ENCODE measurements at places on chromosomes 7 and 10.

DNA sequence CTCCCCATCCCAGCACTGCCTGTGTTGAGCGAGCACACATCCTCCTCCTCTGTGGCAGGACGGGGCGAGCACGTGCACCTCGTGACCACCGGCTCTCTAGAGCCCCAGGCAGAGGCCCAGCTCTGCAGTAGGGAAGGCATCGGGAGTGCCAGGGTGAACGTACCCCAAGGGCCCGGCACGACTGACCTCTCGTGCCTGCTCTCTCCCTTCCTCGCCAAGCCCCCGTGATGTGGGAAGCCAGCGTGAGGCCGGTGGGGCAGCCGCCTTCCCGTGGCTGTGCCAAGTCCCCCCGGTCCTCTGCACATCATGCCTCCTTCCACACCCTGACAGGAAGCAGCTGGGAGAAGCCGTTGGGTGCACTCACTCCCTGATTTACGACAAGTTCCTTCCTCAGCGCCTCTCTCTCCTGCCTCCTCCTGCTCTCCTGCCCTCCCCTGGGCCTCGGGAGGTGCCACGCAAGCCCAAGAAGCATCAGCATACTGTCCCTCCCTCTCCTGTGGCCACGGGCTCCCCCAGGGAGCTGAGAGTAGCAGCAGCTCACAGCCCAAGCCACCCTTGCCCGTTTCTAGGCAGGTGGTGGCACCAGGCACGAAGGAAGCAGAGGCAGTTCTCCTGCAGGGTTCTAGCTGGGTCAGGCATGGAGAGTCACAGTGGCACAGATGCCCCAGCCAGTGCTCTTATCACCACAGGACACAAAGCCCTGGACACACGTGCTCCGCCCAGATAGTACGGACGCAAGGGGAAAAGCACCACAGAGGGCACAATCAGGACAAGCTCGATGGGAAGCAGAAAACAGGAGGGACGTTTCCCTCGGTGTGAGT is 47.0 kb downstream of the AMZ1 start:
- H3K27me3 ChIP-seq: no peaks in the 10 kb centered on the region
- no peaks in the 10 kb centered on the region for H3K36me3 ChIP-seq
- DNase-seq: peak; percentile 76

- peaks cover 8% of the 10 kb centered on the region for H3K4me1 ChIP-seq
- H3K27me3 ChIP-seq: no peaks in the 10 kb centered on the region
- no peak overlapping the region for H3K27ac ChIP-seq
- no peak for DNase-seq
- no peak overlapping the region for H3K4me3 ChIP-seq
- no peaks in the 10 kb centered on the region for H3K36me3 ChIP-seq
Observed at GRCh38 chr7:149050941-149051340, 22.6 kb upstream of the PDIA4 start.

- no peak overlapping the region for H3K4me3 ChIP-seq
- no peaks in the 10 kb centered on the region for H3K4me1 ChIP-seq
- no peak for DNase-seq
- H3K27ac ChIP-seq: no peak overlapping the region
- H3K36me3 ChIP-seq: no peaks in the 10 kb centered on the region
Observed at GRCh38 chr10:16949816-16950215, 132.6 kb upstream of the RSU1 start.

GRCh38 chr10:132058793-132059759 is 6.7 kb upstream of the JAKMIP3 start:
- no peaks in the 10 kb centered on the region for H3K4me1 ChIP-seq
- no peak overlapping the region for H3K4me3 ChIP-seq
- peaks cover 46% of the 10 kb centered on the region for H3K27me3 ChIP-seq
- H3K36me3 ChIP-seq: no peaks in the 10 kb centered on the region
- H3K27ac ChIP-seq: no peak overlapping the region

- peak; percentile 44 for DNase-seq
- no peak overlapping the region for H3K27ac ChIP-seq
Observed at GRCh38 chr7:69430384-69431021, 167.8 kb upstream of the AUTS2 start.

DNA sequence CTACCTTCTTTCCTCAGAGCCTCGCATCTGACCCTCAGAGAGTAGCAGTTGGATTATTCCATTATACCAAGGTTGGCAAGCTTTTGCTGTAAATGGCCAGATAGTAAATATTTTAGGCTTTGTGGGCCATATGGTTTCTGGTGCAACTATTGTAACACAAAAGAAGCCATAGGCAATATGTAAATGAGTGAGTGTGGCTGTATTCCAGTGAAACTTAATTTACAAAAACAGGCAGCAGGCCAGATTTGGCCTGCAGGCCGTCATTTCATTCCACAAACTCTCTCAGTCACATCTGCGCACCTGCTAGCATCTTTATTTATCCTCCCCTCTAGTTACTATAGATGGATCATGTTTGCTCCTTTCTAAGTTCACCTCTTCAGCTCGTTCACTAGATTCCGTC is 6.7 kb downstream of the ZNF518A start:
- no peak overlapping the region for H3K27ac ChIP-seq
- no peak overlapping the region for H3K4me3 ChIP-seq
- peaks cover 59% of the 10 kb centered on the region for H3K36me3 ChIP-seq
- DNase-seq: no peak
- H3K27me3 ChIP-seq: no peaks in the 10 kb centered on the region
- no peaks in the 10 kb centered on the region for H3K4me1 ChIP-seq

GRCh38 chr10:94343151-94343550 is 19.6 kb downstream of the NOC3L start:
- H3K27ac ChIP-seq: no peak overlapping the region
- H3K27me3 ChIP-seq: no peaks in the 10 kb centered on the region
- DNase-seq: no peak
- H3K4me3 ChIP-seq: no peak overlapping the region
- H3K4me1 ChIP-seq: no peaks in the 10 kb centered on the region

- H3K27me3 ChIP-seq: no peaks in the 10 kb centered on the region
- H3K36me3 ChIP-seq: no peaks in the 10 kb centered on the region
- DNase-seq: peak; percentile 86
- no peak overlapping the region for H3K4me3 ChIP-seq
- no peaks in the 10 kb centered on the region for H3K4me1 ChIP-seq
Observed at GRCh38 chr10:6151087-6151977, 51.4 kb upstream of the PFKFB3 start.

DNA sequence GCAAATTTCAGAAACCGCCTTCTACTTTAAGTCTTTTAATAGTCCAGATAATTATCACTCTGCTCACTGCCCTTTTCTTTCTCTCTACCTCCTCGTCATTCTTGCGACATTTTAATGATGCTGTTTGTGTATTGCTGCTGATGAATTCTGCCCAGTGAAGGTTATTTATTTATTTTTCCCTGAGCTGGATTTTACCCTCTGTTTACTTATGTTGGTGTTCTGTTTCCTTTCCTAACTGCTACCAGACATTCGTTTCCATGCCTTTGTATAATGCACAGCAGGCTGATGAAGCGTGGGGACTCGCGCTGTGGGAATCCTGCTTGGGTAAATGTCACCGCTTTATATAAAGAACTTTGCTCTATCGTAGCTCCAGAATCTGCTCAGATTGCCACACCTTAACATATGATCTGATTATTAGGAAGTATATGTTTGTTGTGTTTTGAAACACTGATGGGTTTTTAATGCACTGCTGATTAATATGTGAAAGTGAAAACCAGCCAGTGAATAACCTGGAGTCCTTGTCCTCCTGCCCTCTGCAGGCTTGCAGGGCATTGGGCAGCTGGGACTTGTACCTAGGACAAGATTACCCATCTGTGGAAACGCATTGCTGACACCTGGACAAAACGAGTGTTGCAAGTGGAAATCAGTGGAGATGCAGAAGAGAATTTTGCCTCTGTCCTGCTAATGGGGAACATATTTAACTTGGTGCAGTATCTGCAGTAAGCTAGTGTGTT is 291.5 kb downstream of the SDK1 start:
- DNase-seq: no peak
- H3K27me3 ChIP-seq: no peaks in the 10 kb centered on the region
- no peak overlapping the region for H3K27ac ChIP-seq

DNA sequence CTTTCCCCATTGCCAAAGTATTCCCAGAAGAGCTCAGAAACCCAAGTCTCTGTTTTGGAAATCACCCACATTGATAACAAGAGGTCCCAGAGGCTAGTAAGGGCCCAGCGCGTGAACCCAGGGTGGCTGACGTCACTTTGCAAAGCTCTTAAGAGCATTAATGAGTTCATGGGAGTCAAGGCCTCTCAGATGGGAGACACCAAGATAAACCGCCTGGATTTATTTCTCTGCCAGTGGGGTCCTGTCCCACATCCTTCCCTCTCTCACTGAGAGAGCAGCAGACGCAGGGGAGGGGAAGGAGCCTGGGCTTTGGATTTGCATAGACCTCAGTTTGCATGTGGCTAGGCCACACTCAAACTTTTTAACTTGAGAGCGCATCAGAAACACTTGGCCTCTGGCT is 184.8 kb upstream of the PDE1C start:
- no peak overlapping the region for H3K27ac ChIP-seq
- H3K36me3 ChIP-seq: no peaks in the 10 kb centered on the region
- H3K27me3 ChIP-seq: no peaks in the 10 kb centered on the region
- DNase-seq: no peak
- H3K4me3 ChIP-seq: no peak overlapping the region

GRCh38 chr10:131875501-131875900 is 25.3 kb upstream of the PPP2R2D start:
- no peaks in the 10 kb centered on the region for H3K4me1 ChIP-seq
- no peaks in the 10 kb centered on the region for H3K36me3 ChIP-seq
- H3K27ac ChIP-seq: no peak overlapping the region
- DNase-seq: peak; percentile 2

DNA sequence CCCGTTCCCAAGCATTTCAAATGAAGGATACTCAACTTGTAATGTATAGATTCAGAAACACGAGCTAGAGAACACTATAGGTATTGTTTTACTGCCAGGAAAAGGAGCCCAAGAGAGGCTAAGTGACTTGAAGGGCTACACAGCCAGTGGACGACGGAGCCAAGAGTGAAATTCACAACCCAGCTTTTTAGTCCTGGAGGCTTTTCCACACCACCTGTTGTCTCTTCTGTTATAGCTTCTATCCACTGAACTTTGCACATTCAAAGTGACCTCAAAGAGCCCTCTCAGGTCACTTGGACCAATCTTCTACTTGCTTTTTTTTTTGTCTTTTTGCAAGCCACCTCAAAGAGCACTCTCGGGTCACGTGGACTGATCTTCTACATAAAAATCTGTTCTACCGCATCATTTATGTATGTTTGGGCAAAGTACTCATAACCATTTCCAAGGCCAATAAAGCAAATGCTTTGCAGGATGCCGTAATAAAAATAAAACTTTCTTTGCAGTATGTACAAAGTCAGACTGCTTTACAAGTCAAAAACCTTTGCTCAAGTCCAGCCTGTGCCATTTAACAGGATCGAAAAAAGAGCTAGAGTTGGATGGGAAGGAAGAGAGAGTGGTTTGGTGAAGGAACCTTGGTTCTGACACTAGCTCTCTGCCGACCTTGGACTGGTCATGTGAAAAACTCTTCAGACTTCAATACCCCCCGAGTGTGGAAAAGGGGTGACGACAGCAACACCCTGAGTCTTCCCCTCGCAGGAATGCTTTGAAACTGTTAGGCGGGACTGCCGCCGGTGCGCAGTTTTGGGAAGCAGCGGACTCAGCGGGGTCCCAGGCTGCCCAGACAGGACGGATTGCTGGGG is 821 bp downstream of the SLC35B4 start:
- peak overlapping the region; percentile 72 for H3K27ac ChIP-seq
- H3K4me3 ChIP-seq: peak overlapping the region; percentile 78
- peaks cover 9% of the 10 kb centered on the region for H3K4me1 ChIP-seq
- no peaks in the 10 kb centered on the region for H3K27me3 ChIP-seq

- no peak for DNase-seq
- no peak overlapping the region for H3K27ac ChIP-seq
- H3K36me3 ChIP-seq: no peaks in the 10 kb centered on the region
- no peak overlapping the region for H3K4me3 ChIP-seq
- no peaks in the 10 kb centered on the region for H3K4me1 ChIP-seq
- no peaks in the 10 kb centered on the region for H3K27me3 ChIP-seq
Observed at GRCh38 chr10:108014145-108014901, 849.8 kb upstream of the SORCS1 start.

DNA sequence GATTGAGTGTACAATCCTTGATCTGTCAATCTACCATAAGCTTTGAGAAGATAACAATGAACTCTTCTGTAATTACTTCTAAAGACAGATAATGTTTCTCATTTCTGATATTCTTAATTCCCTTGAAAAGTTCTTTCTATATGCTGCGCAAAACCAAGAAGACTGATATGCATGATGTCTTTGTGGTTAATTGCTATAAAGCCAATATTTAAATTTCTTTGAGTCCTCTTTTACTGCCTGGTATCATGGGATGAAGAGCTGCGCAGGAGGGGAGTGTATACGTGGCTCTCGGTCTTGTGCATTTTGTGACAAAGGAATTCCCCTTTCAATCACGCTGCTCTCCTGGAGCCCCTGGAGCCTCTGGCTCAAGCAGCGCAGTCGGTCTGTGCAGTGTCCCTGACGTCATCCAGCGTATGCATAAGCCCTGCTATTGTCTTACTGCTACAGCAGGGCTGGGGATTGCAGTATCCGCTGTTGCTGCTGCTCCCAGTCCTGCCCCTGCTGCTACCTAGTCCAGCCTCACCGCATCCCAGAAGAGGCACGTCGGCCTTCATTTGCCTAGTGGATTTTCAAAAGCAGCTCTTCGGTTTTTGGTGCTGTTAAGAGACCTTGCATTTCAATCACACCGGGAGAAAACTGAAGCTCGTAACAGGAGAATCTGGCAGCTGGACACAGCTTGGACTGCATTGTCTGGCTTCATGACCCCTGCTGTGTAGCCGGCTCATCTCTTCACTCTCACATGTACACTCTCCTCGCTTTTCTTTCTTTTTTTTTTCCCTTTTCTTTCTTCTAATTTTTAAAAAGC is 66.7 kb downstream of the ST7 start:
- peak overlapping the region; percentile 77 for H3K27ac ChIP-seq
- DNase-seq: peak; percentile 50
- H3K4me1 ChIP-seq: peaks cover 17% of the 10 kb centered on the region
- no peaks in the 10 kb centered on the region for H3K36me3 ChIP-seq
- no peaks in the 10 kb centered on the region for H3K27me3 ChIP-seq

- no peak overlapping the region for H3K27ac ChIP-seq
- H3K36me3 ChIP-seq: no peaks in the 10 kb centered on the region
- H3K4me3 ChIP-seq: no peak overlapping the region
- no peak for DNase-seq
- no peaks in the 10 kb centered on the region for H3K27me3 ChIP-seq
Observed at GRCh38 chr10:110676016-110676415, 31.9 kb downstream of the RBM20 start.

GRCh38 chr10:73798927-73799560 is 12.4 kb downstream of the NDST2 start:
- no peaks in the 10 kb centered on the region for H3K4me1 ChIP-seq
- no peaks in the 10 kb centered on the region for H3K27me3 ChIP-seq
- H3K27ac ChIP-seq: no peak overlapping the region
- no peak overlapping the region for H3K4me3 ChIP-seq
- peaks cover 100% of the 10 kb centered on the region for H3K36me3 ChIP-seq
- no peak for DNase-seq

GRCh38 chr7:18471476-18472160 is 23.9 kb upstream of the HDAC9 start:
- no peak overlapping the region for H3K4me3 ChIP-seq
- H3K4me1 ChIP-seq: peaks cover 38% of the 10 kb centered on the region

All from tibial artery (tissue), 4 donors.